ENCODE measurements at places on chromosomes 2 and 18.

DNA sequence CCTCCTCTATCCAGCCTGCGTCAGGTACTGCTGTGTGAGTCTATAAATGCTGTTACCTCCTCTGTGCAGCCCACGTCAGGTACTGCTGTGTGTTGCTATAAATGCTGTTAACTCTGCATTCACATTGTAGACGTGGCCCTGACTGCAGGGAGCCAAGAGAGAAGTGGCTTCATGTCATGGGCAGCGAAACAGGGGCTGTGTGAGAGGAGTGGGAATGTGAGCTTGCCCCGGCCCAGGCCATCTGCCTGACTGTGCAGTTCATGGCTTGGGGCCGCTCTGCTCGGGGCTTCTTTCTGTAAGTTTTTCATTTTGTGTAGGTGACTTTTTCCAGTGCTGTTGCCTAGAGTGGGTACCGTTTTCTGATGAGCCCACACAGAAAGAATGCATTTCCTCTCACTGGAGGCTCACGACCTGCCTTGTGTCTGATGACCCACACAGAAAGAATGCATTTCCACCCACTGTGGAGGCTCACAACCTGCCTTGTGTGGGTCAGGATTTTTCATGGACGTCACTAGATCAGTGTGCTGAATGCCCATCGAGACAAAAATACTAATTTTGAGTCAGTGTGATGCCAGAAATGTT lies 104.5 kb downstream of the SNTG2 start:
- H3K27ac ChIP-seq = no peak overlapping the region
- no peaks in the 10 kb centered on the region for H3K27me3 ChIP-seq
- H3K4me1 ChIP-seq = no peaks in the 10 kb centered on the region
- no peaks in the 10 kb centered on the region for H3K36me3 ChIP-seq
- no peak for DNase-seq
- no peak overlapping the region for H3K4me3 ChIP-seq

DNA sequence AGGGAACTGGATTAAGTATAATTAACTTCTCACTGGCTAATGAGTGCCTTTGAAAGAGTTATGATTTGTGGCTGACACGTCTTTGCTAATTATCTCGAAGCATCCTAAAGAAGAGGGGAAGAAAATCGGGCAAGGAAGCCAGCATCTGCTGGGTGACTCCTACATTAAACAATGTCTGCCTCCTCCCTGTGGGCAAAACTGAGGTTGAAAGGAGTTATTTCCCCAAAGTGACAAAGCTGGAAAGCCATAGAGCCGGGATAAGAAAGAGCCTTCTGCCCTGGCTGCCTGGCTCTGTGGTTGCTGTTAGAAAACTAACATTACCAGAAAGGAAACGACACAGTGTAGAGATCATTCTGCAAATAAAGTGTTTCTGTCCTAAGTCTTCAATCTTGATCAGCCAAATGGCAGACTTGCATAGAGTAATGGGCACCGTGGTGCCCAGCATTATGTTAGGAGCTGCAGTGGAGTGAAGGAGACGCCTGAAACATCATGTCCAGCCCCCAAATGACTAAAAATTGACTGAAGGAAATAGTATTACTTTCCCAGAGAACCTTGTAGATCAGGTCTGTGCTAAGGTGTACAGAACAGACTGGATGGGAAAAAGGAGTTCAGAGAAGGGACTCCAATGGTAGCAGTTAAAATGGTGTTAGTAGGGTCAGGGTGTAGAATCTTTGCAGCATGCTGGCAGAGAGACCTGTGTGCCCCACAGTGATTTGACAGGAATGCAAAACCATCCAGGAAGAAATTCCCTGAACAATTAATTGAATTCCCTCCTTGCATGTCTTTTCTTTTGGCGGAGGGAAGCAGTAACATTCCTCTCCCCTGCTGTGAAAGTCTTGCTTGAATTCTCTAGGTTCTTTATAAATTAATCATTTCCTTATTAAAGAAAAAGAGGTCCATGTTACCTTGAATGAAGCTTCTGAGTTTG lies 44.4 kb downstream of the ALPK2 start:
- DNase-seq = no peak
- H3K4me1 ChIP-seq = no peaks in the 10 kb centered on the region
- no peak overlapping the region for H3K27ac ChIP-seq

GRCh38 chr2:211802666-211803065 lies 735.9 kb downstream of the ERBB4 start:
- no peaks in the 10 kb centered on the region for H3K4me1 ChIP-seq
- no peaks in the 10 kb centered on the region for H3K27me3 ChIP-seq
- H3K36me3 ChIP-seq = no peaks in the 10 kb centered on the region
- no peak overlapping the region for H3K4me3 ChIP-seq
- DNase-seq = no peak
- H3K27ac ChIP-seq = no peak overlapping the region

DNA sequence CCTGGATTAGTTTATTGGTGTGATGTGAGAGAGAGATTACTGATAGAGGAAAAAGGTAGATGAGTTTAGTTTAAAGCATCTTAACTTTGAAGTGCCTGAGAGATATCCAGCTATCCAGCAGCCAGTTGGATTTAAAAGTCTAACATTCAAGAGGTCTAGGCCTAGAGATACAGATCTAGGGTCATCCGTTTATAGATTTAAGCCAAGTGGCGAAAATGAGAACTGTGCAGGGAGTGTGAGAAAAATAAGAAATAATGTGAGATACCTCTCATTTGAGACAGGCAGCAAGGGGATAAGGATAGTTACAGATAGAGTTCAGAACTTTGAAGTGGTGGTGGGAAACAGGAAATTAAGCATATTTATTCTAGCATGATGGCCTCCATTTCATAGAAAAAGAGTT lies 5.3 kb upstream of the ORC2 start:
- no peak for DNase-seq
- no peak overlapping the region for H3K4me3 ChIP-seq
- H3K4me1 ChIP-seq = no peaks in the 10 kb centered on the region
- H3K27me3 ChIP-seq = no peaks in the 10 kb centered on the region
- peak overlapping the region; percentile 85 for H3K27ac ChIP-seq
- no peaks in the 10 kb centered on the region for H3K36me3 ChIP-seq

DNA sequence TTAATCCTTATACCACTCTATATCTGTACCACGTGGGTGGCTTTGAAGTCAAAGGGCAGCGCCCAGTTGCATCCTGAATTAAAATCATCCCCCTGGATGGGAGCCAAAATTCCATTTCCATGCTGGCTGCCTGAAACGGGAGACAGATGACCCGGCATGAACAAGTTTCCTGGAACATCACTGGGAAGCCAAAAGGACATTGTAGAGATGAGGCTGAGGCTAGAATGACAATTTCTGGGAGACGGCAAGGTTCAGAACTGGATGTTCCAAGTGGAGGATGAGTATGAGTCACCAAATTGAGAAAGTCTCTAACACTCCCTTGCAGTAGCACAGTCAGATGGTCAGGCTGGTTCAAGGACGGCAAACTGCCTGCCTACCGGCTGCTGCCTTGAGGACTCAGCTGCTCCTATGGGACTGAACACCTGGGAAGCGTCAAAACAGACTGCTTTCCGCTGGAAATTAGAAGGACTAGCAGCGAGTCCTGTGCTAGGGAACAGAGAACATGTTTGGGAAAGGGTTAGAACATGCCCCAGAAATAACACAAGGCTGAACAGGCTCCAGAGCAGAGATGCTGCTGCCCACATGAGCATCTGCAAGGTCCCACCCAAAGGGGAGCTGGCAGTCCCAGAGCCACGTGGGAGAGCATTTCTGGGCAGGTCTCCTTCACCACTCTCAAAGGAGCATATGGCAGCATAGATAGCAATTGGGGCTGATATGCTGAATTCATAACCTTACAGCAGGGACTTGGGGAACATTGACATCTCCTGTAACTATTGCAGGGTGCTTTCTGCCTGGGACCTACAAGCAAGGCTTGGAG lies 32.0 kb downstream of the YPEL5 start:
- DNase-seq = peak; percentile 22
- H3K4me1 ChIP-seq = no peaks in the 10 kb centered on the region
- no peaks in the 10 kb centered on the region for H3K27me3 ChIP-seq
- H3K4me3 ChIP-seq = no peak overlapping the region
- H3K27ac ChIP-seq = peak overlapping the region; percentile 65

- no peak for DNase-seq
- H3K27ac ChIP-seq = no peak overlapping the region
- H3K27me3 ChIP-seq = no peaks in the 10 kb centered on the region
- H3K4me1 ChIP-seq = peaks cover 4% of the 10 kb centered on the region
- no peak overlapping the region for H3K4me3 ChIP-seq
Observed at GRCh38 chr18:34794348-34794747, 84.2 kb downstream of the DTNA start.
